ENCODE measurements at places on chromosomes 11 and 22.

DNA sequence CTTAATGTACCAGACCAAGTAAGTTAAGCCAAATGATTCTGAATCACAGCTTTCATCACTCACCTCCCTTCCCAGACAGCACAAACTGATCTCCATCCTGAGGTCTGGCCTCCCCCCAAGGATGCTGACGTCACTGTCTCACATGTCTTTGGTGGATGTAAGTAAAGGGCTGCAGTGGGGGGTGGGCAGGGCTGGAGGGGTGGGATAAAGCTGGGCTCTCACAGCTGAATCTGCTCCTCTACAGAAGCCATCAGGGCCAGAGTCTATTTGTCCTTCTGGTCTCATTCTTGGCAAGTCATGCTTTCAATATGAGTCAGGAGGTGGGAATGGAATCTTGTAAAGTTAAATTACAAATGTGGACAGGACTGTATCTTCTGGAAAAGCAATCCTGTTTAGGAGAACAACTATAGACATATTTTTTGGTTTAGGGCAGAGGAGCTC, 32.7 kb downstream of the P4HA3 start:
- DNase-seq = no peak

DNA sequence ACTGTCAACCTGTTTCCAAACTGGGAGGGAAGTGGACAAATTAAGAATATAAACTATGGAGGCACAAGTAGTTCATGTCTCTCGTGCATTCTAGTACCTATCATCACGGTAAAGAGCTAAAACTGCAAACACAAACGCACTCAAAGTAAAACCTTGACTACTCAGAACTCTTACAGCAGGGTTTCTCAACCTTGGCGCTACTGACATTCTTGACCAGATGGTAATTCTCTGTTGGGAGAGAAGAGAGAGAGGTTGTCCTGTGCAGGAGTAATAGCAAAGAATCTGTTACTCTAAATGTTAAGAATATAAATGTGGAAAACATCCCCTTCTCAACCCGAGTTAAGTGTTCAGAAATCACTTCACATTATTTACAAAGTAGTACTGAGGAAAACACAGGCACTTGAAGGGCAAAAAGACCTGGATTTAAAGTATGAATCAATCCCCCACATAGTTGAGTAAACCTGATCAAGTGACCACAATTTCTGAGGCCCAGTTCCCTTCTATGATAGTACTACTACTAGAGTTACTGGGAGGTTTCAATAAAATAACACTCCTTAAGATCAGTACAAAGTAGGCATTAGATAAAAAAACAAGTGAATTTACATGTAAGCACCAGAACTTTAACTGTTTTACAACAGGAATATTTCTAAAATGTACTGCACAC, 73.1 kb upstream of the ARHGAP32 start:
- no peak for DNase-seq

GRCh38 chr11:77661670-77662069, 24.1 kb upstream of the CLNS1A start:
- no peak for DNase-seq

- DNase-seq = no peak
Measured at GRCh38 chr11:65298131-65298535, 16.5 kb upstream of the CDC42EP2 start.

DNA sequence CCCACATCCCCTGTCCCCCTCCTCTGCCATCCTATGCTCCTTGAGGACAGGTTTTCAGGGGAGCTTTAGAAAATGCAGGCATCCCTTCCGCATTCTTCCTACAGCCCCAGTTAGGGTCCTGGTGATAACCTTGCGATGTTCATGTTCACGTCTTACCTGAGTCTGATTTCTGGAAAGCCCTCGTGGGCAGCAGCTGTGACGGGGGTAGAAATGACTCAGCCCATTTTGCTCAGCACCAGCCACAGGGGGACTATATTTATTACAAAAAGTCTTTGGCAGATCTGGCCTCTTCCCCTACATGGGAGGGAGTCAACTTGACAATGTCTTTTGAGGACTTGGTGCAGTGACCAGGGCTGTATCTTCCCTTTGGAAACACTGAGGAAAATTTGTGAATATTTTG, 12.3 kb downstream of the PKNOX2 start:
- DNase-seq = no peak

DNA sequence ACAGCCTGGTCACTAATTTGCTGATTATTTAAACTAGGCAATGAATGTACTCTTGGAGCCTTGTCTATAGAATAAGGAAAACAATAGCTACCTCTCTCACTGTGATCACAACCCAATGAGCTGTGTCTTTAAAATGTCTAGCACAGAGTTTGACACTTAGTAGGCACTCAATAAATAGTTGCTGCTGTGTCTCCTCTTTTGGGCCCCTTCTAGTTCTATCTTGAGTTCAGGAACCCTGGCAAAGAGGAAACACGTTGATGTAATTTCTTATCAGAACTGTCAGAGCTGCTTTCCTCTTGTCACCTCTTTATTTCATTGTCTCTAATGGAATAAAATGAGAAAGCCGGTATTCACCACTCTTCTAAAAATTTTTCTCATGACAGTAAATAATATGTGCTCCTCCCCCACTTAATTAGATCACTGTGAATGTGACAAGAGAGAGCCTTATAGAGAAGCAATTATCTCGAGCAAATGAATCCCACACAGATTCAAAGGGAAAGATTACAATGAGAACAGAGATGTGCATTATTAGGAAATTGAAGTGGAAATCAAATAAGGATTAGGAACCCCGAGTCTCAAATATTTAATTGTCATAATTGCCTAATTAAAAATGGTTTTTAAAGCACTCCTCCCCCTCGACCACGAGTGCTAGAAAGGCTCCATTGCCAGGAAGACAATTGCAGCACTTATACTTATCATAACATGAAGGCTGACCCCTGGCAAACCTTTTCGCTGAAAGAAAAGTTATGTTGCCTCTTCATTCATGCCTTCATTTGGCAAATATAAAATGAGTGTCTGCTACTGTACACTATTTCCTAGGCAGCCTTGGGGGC, 175.0 kb upstream of the BDNF start:
- no peak for DNase-seq

DNA sequence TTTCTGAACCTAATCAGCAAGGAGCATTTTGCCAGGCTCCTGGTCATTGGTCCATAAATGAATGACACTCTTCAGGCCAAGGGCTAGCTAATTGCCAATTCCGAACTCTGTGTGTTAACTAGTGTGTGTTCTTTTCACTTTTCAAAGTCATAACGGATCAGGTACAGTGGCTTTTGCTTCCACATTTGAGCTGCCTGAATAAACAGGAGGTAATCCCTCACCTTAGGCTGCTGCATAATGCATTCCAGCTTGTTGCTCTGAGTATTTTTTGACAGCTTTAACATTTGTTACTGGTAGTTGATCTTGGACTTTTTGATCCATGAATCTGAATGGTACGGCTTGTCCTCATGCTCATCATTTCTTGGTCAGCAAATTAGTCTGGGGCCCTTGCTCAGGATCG, 485.1 kb downstream of the CNTN5 start:
- DNase-seq = no peak

DNA sequence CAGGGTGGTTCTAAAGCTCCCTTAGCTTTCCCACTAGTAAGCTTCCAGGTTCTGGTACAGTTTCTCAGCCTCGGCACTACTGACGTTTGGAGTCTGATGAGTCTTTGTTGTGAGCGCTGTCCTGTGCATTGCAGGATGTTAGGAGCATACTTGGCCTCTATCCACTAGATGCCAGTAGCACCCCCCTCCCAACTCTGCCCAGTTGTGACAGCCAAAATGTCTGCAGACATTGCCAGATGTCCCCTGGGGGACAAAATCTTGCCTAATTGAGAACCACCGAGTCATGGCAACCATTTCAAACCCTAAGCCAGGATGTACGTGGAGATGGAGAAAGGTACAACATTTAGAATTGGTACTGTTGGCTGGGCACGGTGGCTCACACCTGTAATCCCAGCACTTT, 68.7 kb downstream of the PTPRJ start:
- no peak for DNase-seq

GRCh38 chr11:118199135-118199534, 22.7 kb upstream of the SCN2B start:
- no peak for DNase-seq

- no peak for DNase-seq
Measured at GRCh38 chr22:42086051-42086450, 4.5 kb downstream of the NDUFA6 start.

DNA sequence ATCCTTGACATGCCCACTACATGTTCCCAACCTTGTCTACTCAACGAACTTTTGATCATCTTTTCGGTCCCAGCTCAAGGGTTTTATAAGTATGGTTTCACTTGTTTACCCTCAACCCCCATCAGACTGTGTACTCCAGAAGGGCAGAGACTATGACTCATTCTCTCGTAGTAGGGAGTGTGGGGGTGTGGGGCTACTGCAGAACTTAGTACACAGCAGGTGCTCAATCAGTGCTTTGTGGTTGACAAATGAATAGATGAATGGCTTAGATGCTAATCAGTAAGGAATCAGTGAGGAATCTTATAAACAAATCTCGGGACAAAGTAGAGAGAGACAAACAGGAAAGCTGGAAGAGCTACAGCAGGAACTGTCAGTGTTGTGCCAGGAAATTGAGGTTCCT, 151.7 kb upstream of the PLET1 start:
- no peak for DNase-seq

DNA sequence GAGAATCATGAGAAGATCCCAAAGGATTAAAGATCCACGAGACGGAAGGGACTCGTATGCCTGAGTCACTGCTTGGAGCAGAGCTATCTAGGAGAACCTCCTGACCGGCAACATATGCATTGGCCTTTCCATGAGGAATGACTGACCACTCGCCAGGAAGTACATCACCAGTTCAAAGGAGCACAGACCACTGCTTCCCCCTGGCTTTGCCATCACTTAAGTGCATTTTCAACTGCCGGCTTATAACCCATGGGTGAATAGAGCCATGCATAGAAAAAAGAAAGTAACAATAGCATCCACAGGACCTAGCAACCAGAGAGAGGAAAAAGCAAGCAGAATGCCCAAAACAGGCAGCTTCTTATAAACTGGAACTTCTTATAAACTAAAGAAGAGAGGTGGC, 98.3 kb upstream of the ZC3H12C start:
- no peak for DNase-seq

DNA sequence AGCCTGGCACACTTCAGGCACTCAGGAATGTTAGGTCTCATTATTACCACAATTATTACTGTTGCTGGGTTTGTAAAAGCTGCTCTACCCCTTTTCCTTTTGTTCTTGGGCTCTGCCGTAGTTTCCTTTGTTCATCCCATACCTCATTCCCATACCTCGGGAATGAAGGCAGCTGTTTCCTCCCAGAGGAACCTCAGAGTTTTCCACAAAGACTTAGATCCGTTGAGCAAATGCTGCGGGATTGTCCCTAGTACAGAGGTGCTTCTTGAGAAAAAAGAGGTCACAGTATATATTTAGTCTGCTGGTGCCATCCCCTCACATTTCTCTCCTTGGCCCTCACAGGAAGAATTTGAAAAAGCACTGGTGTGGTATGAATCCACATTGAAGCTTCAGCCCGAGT, 134.7 kb downstream of the TTC17 start:
- no peak for DNase-seq

All from stimulated activated CD8-positive, alpha-beta memory T cell treated with anti-CD3 and anti-CD28 coated beads, Interleukin-4, amount 100 ng/mL, for 1 hour (primary cell).